Hypothalamus (tissue), 51 donors: ENCODE measurements at places on chromosomes 3 and 15.
A peak's percentile ranks its signal among the peaks of the same experiment; 100 is the strongest.

- no peak for DNase-seq
Measured at GRCh38 chr15:57259568-57260040, 116.7 kb upstream of the CGNL1 start.

GRCh38 chr3:116160594-116160993 is 284.7 kb downstream of the LSAMP start:
- DNase-seq = no peak

DNA sequence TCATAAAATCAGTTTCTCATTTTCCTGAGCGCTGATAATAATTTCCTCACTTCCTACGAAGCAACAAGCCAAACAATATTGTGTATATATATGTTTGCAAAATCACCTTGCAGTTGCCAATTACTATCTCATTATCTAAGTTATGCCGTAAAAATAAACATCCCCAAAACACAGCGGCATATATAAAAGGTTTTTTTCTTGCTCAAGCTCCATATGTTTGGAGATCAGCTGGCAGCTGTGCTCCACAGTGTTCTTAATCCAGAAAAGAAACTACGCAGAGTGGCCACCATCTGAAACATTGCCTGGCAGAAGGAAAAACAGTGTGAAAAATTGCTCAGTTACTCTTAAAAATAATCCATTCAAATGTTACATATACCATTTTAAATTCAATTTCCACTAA is 951.4 kb downstream of the PLOD2 start:
- DNase-seq = no peak

- peak; percentile 36 for DNase-seq
Measured at GRCh38 chr15:51750792-51751696, at the start of gene TMOD2. TSS of gene TMOD2 (plus strand) at chr15:51751597. CDS start at chr15:51766442, 14,845 bp downstream.

DNA sequence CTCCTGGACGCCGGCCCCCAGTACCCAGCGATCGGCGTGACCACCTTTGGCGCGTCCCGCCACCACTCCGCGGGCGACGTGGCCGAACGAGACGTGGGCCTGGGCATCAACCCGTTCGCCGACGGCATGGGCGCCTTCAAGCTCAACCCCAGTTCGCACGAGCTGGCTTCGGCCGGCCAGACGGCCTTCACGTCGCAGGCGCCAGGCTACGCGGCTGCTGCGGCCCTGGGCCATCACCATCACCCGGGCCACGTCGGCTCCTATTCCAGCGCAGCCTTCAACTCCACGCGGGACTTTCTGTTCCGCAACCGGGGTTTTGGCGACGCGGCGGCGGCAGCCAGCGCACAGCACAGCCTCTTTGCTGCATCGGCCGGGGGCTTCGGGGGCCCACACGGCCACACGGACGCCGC is 956 bp downstream of the ZIC1 start:
- no peak for DNase-seq

- DNase-seq = no peak
Measured at GRCh38 chr15:49015896-49016295, 30.4 kb downstream of the SECISBP2L start.

GRCh38 chr3:134406331-134407238 is 32.3 kb upstream of the AMOTL2 start:
- peak; percentile 76 for DNase-seq

DNA sequence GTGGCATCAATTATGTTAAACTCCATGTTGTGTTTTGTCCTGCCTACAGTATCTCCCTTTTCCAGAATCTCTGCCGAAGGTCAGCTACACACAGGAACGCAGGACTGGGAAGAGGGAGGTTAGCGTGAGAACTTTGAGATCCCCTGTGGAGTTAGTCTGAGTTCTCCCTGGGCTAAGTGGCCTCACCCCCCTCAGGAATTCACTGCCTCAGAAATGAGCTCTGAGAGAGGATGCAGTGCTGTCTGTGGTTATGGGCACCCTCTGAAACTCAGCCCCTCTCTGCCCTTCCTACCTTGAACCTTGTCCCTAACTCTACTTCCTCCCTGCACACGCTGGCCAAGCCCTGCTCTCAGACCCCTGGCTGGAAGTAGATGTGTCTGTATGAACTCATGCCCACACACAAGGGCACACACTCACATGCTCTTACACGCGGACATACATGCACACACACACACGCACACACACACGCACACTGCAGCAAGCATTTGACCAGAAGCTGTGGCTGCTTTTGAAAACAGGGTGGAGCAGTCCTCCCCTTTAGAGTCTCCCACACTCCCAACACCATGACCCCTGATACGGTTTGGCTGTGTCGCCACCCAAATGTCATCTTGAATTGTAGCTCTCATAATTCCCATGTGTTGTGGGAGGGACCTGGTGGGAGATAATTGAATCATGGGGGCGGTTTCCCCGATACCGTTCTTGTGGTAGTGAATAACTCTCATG is 5.3 kb upstream of the VIPR1 start:
- no peak for DNase-seq

DNA sequence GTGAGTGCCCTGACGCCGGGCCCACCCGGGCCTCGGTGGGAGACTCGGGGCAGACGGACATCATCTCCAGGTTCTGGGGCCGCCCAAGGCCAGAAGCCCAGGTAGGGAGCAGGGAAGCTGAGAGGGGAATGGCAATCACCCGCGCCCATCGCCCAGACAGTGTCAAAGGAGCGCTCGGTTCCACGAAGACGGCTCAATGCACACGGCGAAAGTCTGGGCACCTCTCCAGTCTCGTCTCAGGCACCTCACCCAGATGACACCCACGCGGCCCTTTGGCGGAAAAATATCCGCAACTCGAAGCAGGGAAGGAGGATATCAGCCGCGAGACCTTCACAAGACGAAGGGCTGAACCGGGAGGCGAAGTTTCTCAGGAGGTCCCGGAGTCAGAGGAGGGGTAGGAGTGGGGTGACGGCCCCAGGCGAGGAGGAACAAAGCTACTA is 916 bp downstream of the IL17RD start:
- no peak for DNase-seq

DNA sequence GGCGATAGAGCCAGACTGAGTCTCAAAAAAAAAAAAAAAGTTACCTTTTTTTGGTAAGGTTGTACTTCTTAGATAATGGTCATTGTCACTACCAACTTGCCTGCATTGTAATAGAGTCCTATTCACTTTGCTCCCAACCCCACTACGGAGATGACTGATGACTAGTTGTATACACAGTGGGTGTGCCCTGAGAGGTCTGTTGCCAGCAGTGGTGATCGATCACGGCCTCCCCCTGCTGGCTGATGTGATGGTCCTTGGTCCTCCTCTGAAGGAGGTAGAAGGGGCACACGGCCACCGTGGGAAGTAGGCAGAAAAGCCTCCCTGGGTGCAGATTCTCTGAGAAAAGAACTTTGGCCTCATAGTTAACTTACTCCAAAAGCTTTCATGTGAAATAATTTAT is 10.7 kb downstream of the GCNT3 start:
- no peak for DNase-seq

DNA sequence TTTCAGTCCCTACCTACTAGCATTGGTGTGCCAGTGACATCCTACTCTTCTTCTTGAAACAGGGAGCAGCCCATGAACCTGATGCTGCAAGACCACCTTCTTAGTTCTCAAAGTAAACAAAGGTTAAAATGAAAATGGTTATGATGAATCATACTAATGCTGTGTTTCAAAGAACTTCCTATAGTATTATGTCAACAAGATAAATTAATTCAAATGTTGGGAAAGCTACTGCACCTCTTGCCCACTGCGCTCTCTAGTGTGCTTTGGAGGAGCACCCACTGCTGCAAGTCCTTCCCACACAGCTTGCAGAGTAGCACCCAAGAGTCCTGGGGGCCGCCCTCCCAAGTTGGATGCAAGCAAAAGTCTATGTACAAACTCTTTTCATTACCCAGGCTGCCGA is 81.1 kb downstream of the CD200R1L start:
- no peak for DNase-seq

- DNase-seq = no peak
Measured at GRCh38 chr3:36681867-36682266, 82.5 kb downstream of the DCLK3 start.

DNA sequence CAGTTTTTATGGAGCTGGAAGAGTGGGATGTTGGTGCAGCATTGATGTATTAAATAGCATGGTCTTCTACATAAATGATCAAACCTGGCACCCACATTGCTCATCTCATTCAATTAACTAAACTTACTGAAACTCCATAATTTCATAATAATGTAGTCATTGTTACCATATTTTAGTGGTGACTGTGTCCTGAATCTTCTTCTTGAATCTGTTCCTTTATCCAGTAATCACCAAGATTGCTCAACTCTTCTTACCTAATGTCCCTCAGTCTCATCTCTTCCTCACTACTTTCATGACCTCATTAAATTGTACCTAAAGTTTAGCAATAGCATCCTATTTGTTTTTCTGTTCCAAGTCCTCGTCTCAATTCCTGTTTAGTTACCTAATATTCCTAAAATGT is 69.8 kb downstream of the FGF7 start:
- DNase-seq = no peak

DNA sequence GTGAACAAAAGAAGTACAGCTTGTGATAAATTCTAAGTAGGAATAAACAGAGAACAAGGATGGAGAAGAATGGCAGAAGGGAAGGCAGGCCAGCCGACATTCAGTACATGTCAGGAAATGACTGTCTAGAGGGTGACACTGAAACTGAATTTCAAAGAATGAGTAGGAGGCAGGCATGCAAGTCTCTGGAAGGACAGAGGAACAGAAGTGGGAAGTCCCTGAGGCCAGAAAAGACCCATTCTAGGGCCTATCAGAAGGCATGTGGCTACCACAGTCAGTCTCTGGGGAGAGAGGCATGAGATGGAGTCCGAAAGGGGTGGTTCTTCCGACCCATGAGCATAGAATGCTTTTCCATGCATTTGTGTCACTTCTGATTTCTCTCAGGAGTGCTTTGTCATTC is 243.5 kb upstream of the UBE2E2 start:
- no peak for DNase-seq

- no peak for DNase-seq
Measured at GRCh38 chr3:111589303-111590142, 5.6 kb downstream of the ZBED2 start.

DNA sequence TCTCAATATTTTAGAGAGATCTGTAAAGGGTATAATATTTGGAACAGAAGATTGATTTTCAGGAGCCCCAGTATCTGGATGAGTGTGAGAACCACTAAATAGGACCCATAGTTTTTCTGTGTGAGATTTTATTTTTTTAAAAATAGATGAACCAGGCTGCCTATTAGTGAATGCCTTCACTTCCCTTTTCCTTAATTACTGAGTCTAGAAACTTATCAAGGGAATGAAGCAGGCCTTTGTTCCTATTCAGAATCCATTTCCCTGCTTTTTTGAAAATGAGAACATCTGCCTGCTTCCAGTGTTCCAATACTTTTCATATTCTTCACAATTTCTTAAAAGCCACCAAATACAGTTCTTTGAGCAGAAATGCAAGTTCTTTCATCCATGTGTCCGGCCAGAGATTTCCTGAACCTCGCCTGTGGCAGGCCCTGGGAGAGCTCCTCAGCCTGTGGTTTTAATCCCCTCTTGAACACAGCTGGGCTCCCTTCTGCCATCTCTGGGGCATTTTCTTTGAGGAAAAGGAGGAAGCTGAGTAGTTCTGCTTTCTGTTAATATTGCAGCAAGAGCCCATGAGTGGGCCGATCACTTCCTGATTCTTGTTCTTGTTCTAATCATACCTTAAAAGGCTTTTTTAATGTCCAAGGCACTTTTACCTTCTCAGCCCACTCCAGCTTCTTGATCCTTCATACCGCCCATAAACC is 4.7 kb downstream of the EHD4 start:
- no peak for DNase-seq

DNA sequence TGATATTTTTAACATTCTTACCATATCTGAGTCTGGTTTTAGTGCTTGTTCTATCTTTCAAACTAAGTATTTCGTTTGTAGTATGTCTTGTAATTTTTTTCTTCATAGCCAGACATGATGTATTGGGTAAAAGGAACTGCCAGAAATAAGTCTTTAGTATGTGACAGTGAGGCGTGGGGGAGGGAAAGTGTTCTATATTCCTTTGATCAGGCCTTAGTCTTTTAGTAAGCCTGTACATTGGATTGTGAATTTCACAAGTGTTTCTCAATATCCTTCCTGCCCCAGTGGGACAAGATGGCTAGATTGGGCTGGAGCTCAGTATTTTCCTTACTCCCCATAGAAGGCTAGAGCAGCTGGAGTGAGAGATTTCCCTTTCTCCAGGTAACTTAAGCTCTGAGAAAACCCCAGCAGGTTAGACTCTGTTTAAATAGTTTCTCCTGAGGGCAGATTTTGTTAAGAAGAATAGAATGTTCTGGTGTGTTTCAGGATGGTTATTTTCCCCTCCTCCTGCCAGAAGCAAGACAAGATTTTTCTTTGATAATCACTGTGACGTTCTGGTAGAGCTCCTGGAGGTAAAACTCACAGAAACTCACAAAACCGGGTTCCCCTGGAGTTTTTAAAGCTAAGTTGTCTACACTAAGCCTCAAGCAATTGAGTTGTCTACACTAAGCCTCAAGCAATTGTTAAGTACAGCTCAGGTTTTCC is 140.7 kb upstream of the ARPP21 start:
- DNase-seq = no peak

DNA sequence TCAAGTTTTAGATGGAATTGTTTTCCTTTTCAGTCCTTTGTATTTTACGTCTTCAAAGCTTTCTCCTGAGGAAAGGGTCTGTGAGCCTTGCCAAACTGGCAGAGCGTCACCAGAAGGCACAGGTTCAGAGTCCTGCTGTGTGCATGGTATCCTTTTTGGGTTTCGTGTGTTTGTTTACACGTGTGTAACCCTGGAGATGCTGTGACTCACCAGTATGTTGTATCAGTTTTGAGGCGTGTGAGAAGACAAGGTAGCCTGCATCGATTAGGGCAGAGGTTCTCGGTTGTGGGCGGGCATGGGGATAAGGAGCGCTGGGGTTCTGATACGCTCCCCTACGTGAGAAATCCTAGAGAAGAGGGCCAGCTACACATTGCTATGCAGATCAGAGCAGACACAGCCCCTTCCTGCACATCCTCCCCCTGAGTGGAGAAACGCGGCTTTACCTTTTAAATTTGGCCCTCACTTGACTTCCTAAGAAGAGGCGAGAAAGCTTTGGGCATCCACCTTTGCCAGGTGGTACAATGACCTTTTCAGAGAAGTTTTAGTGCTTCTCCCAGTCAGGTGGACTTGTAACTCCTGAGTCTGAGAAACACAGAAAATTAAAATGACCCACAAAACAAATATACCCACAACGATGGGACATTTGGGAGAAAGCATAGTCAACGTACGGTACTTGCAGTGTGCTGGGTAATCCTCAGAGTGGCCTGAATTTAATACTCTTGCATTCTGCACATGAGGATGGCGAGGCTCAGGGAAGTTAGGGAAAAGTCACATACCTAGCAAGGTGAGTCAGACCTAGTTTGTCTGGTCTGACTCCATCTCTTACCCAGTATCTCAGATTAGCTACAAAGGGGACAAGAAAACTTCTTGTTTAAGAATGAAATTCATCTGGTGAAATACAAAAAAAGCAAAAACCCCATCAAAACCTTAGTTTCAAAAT is 38.1 kb downstream of the TRAK1 start:
- DNase-seq = no peak
